ENCODE measurements at places on chromosomes 5 and 9. TPM values are rescaled to one million over a fixed set of nuclear protein-coding genes. Genes with fewer than 3 reads are reported as not detected.

GRCh38 chr5:142817949-142818431 lies 47.8 kb downstream of the ARHGAP26 start:
- DNase-seq = no peak

DNA sequence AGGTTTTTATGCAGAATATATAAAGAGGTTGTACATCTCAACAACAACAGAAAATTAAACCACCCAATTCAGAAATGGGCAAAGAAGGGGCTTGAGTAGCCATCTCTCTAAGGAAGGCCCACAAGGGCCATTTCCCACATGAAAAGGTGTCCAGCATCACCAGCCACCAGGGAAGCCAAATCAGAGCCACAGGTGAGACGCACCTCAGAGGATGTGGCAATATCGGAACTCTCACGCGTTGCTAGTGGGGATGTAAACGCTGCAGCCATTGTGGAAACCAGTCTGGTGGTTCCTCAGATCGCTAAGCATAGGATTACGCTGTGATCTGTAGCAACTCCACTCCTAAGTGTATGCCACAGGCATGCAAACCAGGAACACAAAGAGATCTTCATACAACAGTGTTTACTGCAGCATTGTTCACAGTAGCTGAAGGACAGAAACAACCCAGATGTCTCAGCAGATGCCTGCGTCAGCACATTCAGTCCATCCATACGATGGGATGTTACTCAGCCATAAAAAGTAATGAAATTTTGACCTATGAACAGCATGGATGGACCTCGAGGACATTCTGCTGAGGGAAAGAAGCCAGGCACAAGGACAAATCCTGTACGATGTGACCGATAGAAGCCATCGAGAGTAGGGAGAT lies 84.3 kb upstream of the CACNA1B start:
- DNase-seq = no peak

Gene UBE2QL1
- total RNA-seq = 0.02 TPM

- DNase-seq = peak; percentile 38
Observed at GRCh38 chr5:143376911-143377813, 26.3 kb downstream of the NR3C1 start.

Gene GPRIN1
- 6.5 TPM for total RNA-seq

GRCh38 chr5:155263381-155263780 lies 249.8 kb downstream of the KIF4B start:
- no peak for DNase-seq

- DNase-seq = no peak
Observed at GRCh38 chr5:158898185-158899177, 201.2 kb downstream of the EBF1 start.

GRCh38 chr5:62650197-62650596 lies 71.6 kb downstream of the LRRC70 start:
- no peak for DNase-seq

Gene FGF10
- not detected for total RNA-seq

GRCh38 chr5:164153469-164154172 lies 648.2 kb downstream of the MAT2B start:
- no peak for DNase-seq

- no peak for DNase-seq
Observed at GRCh38 chr5:118249386-118249785, 739.0 kb downstream of the DTWD2 start.

GRCh38 chr9:122642226-122642625 lies 15.2 kb downstream of the OR1B1 start:
- DNase-seq = peak; percentile 14

Gene QRFP
- total RNA-seq = not detected

DNA sequence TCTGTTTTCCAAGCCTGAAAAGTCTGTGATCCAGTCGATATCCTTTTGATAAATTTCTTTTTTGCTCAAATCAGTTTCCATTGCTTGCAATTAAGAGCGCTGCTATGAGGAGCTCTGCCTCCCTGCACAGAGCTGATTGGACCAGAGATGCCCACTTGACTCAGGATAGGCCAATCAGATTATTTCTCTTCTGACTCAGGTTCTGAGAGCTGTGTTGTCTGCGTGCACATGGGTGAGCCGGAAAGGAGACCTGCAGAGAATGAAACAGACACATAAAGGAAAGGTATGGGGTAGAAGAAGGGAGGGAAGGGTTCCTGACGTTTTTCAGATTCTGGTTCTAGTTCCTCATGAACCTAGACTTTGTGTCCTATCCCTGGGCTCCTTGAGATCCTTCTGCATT lies 15.8 kb upstream of the FABP6 start:
- DNase-seq = peak; percentile 38

- peak; percentile 84 for DNase-seq
Observed at GRCh38 chr9:127204771-127205470, 59.7 kb upstream of the GARNL3 start.

Gene CD72
- not detected for total RNA-seq

Gene SLC1A1
- total RNA-seq = not detected

- peak; percentile 53 for DNase-seq
Observed at GRCh38 chr5:172370648-172371545, 83.4 kb downstream of the SH3PXD2B start.

DNA sequence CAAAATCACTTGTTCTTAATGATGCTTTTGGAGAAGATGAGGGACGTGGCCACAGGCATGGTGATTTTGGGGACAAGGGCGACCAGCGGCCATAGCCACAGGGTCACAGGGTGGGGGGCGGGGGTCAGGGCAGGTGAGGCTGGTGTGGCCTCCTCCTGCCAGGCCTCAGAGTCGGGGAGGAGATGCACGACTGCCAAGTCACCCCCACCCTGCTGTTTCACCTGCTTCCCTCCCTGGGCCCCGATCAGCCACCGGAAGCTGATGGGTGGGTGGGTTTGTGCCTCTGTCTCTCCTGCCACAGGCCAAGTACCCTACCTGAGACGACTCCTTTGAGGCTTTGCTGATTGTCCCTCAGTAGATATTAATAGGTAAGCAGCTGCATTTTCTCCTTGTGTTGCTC lies 199.3 kb downstream of the PAX5 start:
- no peak for DNase-seq

Gene PCDHGC5
- 1.3 TPM for total RNA-seq

- DNase-seq = peak; percentile 93
Observed at GRCh38 chr9:130461218-130461630, 16.5 kb downstream of the ASS1 start.

GRCh38 chr5:74441616-74442015 lies 198.9 kb downstream of the ENC1 start:
- DNase-seq = no peak

Gene JAK2
- 3.7 TPM for total RNA-seq

Gene TRIM7
- total RNA-seq = 9.0 TPM

Gene GCNT1
- total RNA-seq = 10.1 TPM

GRCh38 chr5:150632305-150633160 lies 7.9 kb upstream of the SYNPO start:
- DNase-seq = no peak

DNA sequence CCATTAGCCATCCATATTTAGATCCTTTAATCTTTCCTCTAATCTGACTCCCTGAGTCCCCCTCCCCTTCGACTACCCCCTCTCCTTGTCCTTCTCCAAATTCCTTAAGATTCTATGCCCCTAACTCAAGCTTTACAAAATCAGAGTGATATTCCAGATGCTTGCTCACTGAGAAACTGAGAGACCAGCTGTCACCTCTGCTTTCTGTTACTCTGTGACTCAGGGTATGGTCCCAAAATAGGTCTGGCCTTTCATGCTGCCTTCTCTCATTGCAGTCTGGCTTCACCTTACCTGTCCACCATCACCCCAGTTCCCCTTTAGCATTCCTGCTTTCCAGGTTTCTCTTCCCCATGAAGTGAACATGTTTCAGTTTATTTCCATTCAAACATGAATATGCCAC lies 383.3 kb upstream of the SLC30A5 start:
- no peak for DNase-seq

Gene ITGA1
- total RNA-seq = 8.8 TPM

GRCh38 chr5:178371362-178372111 lies 138.9 kb upstream of the PHYKPL start:
- DNase-seq = no peak

Gene LECT2
- total RNA-seq = not detected

Gene ANKRD18A
- total RNA-seq = 9.8 TPM

- DNase-seq = no peak
Observed at GRCh38 chr5:177431317-177432142, 5.1 kb downstream of the GRK6 start.

DNA sequence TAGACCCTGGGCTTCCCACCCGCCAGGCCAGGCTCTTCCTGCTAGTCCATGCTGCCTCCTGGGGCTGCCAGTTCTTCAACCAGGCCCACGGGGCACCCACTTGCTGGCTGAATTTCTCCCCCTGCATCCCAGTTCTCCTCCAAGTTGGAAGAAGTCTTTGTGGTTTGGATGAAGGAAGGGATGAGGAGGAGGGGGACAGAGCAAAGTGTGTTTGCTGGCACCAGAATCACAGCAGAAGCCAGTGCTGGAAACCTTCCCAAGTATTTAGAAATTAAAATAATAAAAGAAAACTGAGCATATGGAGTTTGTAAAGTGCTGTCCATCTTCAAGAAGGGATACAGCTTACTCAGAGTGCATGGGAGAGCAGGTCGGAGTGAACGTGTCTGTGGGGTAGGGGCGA lies 19.4 kb upstream of the UNC5A start:
- DNase-seq = no peak

Gene WDR31
- total RNA-seq = 0.79 TPM

DNA sequence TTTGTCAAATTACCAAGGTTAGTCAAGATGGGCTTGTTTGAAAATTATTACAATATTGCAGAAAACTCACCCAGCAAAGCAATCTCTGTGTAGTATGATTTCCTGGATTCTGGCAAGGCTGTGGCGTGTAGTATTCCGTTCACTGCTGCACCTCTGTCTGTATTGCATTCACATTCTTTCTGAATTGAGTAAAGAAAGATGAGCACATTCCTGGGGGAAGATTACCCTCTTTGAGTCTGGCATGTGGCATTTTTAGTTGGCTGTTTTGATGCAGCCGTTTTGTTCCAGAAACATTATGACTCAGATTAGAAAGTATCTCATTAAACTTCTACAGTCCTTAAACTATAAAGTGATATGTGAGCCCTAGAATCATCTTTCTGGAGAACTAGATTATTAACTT lies 197.7 kb downstream of the TENT4A start:
- no peak for DNase-seq

Gene ZNF608
- 10.9 TPM for total RNA-seq

Gene CD14
- total RNA-seq = 0.38 TPM

DNA sequence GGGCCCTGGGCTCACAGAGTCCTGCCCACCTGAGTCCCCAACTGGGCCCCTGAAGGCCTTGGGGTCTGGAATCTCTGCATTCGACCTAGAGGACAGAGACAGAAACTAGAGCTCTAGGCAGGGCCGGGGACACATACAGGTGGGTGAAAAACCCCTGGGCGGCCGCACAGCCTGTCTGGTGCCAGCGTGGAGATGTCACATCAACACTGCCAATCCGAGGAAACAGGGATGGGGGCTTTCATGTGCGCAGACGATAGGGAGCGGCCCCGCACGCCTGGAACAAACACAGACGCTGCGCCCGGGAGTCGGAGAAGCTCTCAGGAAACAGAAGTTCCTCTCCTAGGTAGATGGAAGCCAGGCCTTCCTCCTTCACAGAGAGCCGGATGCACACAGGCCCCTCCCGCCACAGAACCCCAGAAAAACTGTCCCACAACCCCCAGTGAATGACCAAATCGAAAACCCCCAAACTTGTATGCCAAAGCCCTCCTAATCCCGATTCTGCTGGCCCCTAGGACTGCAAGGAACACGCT lies 1.8 kb downstream of the GRM6 start:
- DNase-seq = no peak

Gene CDH10
- total RNA-seq = not detected

Gene FOCAD
- total RNA-seq = 24.1 TPM

- peak; percentile 63 for DNase-seq
Observed at GRCh38 chr5:170603578-170604565, 100.1 kb downstream of the KCNIP1 start.

Measured in SJCRH30 (cell line).